ENCODE measurements at places on chromosomes 4 and X.

DNA sequence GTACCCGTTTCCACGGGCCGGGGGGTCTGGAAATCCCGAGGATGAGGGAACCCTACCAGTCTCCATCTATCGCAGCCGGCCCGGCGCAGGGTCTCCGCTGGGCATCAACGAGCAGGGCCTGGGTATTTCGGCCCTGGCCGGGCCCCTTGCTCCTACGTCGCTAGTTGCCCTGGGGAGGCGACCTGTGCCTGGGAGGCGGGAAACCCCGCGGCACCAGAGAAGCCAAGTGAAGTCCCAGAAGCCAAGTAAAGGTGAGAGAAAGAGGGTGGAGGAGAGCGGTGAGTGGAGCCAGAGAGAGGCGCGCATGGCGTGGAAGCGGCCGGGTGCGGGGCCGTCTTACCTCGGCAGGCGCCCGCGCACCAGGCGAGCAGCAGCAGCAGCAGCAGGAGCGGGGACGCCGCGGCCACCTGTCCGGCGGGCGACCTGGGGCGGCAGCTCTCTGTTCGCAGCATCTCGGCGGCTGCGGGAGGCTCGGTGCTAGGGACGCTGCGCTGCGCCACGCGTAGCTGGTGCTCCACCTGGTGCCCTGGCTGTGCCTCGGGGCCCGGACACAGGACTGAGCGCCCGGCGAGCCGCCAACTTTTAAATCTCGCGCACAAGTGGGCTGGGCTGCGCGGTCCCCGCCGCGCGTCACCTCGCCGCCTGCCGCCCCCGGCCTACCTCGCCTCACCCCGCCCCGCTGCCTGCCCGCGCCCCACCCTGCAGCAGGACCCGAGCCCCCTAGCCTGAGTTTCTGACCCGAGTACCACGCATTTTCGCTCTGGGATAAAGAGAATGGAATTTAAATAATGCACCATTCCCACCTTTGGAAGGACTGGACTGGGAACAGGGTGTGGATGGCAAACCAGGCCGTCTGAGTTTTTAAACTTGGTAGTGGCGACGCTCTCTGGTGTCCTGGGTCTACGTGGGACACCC lies at the start of gene NMU:
Gene NMU, minus strand, starts transcription at position 558 of the 915 bp plus-strand sequence. Its CDS starts 106 bp downstream, at position 452.
- no peak for DNase-seq

DNA sequence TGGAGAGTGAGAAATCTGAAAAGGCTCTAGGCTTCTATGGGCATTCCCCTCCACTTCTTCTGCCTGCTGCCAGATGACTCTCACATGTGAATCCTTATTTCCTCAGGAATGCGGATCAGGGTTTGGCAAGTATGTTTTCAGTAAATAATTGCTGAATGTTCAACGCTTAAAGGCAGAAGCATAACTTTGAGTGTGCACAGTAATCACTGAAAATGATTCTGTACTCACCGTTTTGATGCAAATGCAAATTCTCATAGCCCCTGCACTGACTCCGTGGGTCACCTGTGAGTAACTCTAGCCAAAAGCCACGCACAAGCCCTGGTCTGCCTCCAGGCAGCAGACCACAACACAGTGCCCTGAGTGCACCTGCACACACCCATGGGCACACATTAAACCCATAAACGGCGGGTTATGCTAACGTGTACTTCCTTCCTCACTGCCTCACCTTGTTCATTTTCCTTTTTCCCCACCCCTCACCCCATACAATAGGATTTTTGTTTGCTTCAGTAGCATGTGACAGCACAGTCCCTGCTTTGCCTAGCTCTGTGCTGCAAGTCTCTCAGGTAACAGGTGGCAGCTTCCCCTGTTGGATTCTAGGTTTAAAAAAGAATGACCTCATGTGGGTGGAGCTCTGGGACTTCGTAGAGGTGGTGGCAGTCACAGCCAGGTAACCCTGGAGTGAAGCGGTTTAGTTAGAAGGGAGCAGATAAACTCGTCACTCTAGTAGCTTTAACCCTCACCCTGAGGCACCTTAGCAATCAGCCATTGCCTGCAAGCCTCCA lies at the start of gene ARHGEF38:
Gene ARHGEF38, plus strand, starts transcription at position 656 of the 782 bp plus-strand sequence. CDS start 146 bp downstream, outside the sequence.
- DNase-seq = no peak

DNA sequence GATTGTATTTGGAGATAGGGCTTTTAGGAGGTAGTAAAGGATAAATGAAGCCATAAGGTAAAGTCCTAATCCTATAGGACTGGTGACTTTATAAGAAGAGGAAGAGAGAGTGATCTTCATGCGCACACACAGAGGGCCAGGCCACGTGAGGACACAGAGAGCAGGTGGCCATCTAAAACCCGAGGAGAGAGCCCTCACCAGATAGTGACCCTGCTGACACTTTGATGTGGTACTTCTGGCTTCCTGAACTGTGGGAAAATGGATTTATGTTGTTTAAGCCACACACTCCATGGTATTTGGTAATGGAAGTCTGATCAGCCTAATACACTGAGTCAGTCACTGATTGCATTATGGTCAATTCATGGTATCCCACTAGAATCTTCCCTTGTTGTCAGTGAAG lies 164.9 kb upstream of the TAPT1 start:
- DNase-seq = no peak

GRCh38 chrX:46575586-46575985 lies 2.0 kb downstream of the CHST7 start:
- no peak for DNase-seq

DNA sequence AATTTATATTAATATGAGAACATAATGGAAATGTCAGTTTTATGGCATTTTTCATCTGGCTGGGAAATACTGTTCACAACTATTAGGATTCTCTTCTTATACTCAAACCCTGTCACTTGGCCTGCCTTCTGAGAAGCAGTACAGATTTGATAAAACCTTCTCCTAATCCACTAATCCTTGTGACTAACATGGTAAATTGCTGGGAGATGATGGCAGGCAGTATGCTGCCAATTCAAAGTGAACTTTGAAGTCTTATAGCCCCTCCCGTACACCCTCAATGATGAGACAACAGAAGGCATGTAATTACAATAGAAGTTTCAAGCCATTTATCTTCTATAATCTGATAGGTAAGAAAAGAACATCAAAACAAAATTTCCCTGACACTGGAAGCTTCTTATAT lies 36.9 kb downstream of the PAQR3 start:
- DNase-seq = no peak

DNA sequence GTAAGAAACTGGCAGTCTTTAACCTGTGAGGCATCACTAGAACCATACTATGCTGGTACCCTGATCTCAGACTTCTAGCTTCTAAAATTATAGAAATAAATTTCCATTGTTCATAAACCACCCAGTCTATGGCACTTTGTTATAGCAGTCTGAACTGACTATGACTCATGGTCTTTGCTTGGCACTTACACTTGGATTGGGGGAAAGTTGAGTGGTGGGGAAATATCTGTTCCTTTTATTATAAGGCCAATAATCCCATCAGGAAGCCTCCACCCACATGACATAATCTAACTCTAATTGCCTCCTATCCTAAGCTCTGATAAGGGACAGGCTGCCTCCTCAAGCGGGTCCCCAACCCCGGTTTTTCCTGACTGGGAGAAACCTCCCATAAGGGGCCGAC lies 61.4 kb upstream of the PACRGL start:
- DNase-seq = no peak

DNA sequence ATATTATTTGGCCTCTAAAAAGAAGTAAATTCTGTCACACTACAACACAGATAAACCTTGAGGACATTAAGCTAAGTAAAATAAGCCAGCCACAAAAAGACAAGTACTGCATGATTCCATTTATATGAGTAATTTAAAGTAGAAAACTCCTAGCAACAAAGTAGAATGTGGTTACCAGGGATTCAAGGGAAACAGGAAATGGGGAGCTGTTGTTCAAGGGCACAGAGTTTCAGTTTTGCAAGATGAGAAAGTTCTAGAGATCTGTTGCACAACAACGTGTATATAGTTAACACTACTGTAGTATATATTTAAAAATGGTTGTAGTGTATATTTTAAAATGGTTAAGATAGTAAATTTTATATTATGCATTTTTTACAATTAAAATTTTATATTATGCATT lies 25.4 kb downstream of the SEC31A start:
- no peak for DNase-seq

GRCh38 chrX:155577682-155578081 lies 35.1 kb downstream of the TMLHE start:
- DNase-seq = no peak

GRCh38 chrX:129572422-129572821 lies 32.4 kb downstream of the OCRL start:
- DNase-seq = no peak

DNA sequence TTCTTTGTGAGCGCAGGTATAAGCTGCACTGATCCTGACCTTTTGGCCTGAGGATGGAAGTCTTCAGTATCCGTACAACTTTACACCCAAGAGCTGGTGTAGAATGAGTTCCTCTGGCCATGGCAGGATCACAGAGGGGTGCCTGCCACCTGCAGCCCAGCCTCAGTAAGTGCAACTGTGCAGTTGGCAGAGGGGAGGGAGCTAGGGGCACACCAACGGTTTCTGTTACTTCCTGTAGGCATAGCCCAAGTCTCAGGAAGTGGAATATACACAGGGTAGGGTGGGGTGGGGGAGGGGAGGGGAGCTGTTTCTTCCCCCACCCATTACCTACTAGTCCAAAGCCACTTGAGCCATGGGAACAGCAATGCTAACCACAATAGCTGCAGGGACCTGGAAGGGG lies 85.4 kb upstream of the GBA3 start:
- no peak for DNase-seq

DNA sequence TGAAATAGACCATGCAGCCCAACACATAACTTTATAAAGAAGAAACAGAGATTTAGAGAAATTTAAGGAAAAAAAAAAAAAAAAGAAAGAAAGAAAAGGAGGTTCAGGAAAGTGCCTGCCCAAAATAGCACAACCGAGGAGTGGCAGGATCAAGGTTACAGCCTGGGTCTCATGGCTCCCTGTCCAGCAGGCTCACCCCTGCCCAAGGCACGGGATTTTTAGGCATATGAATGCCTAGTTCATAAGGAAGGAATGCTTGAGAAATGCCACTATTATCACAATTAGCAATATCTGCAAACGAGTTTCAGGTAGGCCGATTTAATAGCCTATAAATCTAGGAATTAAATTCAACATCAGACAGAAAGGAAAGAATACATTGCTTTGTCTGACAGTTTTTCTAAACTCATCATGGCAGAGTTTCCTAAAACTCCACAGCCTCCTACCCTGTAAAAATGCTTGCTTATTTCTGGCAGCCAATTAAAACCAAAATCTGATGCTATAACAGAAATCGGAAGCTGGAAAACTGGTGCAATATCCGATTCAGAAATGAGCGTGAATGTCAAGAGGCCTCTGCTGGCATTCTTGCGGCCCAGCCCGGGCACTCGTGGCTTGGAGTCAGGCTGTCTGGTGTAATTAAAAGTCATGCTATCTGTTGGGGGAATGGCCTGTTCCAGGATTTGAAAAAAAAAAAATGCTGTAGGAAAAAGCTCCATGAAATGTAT lies 63.5 kb downstream of the GEMIN8 start:
- DNase-seq = no peak

GRCh38 chr4:106816496-106816895 lies 219.6 kb downstream of the DKK2 start:
- no peak for DNase-seq

- no peak for DNase-seq
Observed at GRCh38 chrX:723781-724180, 93.2 kb downstream of the SHOX start.

DNA sequence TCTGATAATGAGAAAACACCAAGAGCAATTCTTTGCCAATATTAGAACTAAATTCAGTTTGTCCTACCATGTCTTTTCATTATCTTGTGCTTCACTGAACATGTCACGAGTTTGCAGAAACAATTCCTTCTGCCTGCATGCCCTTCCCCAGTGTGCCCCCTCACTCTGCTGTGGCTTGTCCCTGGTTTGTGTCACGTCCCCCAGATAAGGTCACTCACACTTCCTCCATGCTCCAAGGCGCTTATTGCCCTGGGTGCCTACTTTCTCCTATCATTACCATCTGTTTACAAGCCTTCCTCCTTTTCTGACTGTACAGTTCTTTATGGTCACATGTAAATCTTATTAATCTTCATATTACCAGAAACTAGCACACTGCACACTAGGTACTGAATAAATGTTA lies 394.1 kb downstream of the KCNIP4 start:
- no peak for DNase-seq

DNA sequence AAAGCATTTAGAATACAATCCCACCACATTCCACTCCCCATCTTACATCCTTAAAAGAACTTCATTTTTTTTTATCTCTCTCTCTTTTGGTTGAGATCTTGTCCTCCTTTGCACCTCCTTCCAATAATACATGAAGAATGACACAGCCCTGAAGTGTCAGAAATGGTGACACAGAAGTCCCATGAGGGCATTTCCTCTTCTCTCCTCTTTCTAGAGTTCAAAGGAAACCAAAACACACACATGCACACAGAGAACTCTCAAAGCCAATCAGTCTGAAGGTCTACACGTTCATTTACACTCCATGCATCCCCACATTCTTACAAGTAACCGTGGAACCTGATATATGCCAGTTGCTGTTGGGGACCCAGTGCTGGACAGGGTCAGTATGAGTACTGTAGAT lies 450.7 kb downstream of the HNRNPD start:
- DNase-seq = no peak

DNA sequence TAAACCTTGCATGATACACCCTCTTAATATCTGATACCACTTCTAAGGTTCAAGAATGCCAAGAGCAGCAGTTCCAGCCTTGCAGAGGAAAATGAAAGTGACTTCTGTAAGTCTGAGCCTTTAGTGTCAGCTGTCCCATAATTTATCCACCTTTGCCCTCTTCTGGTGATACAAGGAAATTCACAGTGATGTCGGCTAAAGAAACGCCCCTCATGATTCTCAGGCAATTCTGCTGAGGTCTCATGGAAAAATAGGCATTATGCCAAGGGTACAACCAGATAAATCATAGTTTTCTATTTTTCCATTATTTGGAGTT lies 172.2 kb upstream of the CXCL13 start:
- no peak for DNase-seq

DNA sequence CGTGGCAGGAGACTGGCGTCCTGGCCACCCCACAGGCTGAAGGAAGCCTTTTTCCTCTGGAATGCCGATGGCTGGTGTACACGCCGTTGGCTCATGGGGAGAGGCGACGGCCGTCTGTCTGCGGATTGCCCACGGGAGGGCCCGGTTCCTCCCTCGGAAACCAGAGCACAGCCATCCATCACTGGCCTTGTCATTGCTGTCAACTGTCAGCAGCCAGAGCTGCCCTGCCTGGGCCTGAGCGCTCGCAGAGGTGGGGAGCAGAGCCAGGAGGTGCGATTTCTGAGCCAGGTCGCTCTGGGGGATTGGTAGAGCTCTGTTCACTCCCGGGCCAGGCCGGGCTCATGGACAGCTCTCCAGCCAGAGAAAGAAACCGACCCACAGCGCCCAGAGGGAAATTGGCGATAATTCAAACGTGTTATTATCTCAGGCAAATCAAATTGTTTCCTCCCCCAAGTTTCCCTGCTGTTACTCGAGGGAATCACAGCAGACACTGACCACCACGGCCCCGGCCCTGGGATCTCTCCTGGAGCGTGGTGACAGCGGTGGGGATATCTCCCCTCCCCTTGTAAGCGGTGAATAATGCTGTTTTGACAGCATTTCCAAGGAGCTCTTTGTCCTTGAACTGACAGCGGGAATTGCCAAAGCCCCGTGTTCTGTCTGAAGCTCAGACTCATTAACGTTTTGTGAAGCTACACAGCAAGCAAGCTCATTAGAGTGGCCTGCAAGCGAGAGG lies 220.9 kb upstream of the PSAPL1 start:
- DNase-seq = no peak

Data from activated naive CD8-positive, alpha-beta T cell treated with anti-CD3 and anti-CD28 coated beads, Interleukin-2, amount 50 U/mL, for 16 hours (primary cell).